Stimulated activated CD8-positive, alpha-beta memory T cell treated with anti-CD3 and anti-CD28 coated beads, Interleukin-4, amount 100 ng/mL, for 24 hours (primary cell): ENCODE measurements at places on chromosomes 13 and 19.

- no peak for DNase-seq
These were observed 10.9 kb downstream of the B3GNT8 start for GRCh38 chr19:41416194-41416674.

- DNase-seq = no peak
These were observed 9.9 kb upstream of the KLHL26 start for GRCh38 chr19:18626906-18627305.

DNA sequence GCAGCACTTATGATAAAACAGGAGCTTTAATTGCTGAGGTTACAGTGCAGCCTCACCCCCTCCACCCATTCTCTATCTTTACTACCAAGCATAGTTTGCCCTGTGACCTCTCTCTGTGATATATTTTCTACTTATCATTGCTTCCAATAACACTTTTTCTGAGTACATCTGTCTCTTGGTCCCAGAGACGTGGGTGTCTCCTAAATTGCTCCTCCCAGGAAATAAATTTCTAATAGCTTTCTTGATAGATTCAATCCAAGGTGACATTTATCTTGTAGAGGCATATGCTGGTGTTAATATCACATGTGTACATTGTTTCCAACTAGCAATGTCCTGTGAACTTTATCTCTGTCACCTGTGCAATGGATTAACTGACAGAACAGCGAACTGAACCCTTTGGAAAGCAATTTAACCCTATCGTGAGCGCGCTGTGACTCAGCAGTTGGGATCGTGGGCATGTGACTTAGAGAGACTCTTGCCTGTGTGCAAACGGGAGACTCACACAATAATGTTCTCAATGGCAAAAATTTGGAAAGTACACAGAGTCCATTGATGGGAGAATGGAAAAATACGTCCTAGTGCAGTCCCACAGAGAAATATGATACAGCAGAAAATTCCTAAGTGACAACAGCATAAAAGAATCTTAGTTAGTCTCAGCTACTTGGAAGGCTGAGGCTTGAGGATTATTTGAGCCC lies 7.0 kb upstream of the MAP2K2 start:
- DNase-seq = no peak

- DNase-seq = no peak
These were observed 1387.2 kb downstream of the OLFM4 start for GRCh38 chr13:54415753-54416366.

GRCh38 chr13:75418997-75419396 lies 63.0 kb downstream of the TBC1D4 start:
- no peak for DNase-seq
